ENCODE measurements at places on chromosomes 13 and 19.

GRCh38 chr13:103031332-103031873 is 34.8 kb downstream of the SLC10A2 start:
- DNase-seq: no peak

GRCh38 chr19:38394488-38394887 is 6.0 kb downstream of the SPRED3 start:
- DNase-seq: no peak

DNA sequence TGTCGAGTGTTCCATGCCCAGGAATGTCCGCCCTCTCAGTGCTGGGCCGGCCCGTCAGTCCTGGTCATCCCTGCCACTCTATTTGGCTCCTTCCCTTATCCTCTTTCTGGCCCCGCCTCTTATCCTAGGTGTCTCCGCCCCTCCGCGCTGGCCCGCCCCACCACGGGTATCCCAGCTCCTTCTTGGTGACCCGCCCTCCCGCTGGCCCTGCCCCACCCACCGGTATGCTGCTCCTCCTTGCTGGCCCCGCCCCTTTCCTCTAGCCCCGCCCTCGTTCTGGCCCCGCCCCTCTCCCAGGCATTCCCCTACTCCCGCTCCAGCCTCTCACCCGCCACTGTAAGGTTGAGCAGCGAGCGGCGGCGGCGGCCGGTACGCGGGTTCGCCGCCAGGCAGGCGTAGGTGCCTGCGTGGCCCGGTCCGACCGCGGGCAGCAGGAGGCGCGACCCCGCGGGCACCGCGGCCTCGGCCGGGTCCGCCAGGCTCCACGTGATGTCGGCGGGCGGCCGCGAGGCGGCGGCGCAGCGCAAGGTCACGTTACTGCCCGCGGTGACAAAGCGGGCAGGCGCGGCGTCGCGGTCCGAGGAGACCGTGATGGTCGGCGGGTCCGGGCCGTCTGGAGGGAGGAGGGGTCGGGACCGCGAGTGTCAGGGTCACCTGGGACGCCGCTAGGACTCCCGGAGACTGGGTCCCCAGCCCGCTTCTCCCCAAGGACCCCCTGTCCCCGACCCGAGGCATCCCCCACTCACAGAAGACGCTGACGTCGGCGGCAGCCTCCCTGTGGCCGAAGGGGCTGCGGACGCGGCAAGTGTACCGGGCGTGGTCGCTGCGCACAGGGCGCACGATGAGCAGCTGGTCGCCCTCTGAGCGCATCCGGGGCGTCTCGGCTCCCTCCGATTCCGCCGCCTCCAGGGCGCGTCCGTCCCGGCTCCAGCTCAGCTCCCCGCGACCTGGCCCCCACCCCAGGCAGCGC is 2.0 kb downstream of the VSIG10L start:
- peak; percentile 94 for DNase-seq

GRCh38 chr19:48623556-48624066 is 4.3 kb downstream of the SPHK2 start:
- DNase-seq: no peak

GRCh38 chr13:110907951-110908898 is 6.6 kb downstream of the ANKRD10 start:
- no peak for DNase-seq

- DNase-seq: peak; percentile 22
Observed at GRCh38 chr13:109172136-109172535, 542.7 kb downstream of the MYO16 start.

Measured in NB4 (cell line).